ENCODE measurements at places on chromosomes 3 and 15.

- DNase-seq: no peak
Observed at GRCh38 chr3:10693457-10693856, 122.6 kb upstream of the SLC6A11 start.

GRCh38 chr15:24955531-24955921, 739 bp downstream of the SNRPN start:
- DNase-seq: no peak

GRCh38 chr3:185677146-185677829, 91.2 kb downstream of the SENP2 start:
- DNase-seq: no peak

DNA sequence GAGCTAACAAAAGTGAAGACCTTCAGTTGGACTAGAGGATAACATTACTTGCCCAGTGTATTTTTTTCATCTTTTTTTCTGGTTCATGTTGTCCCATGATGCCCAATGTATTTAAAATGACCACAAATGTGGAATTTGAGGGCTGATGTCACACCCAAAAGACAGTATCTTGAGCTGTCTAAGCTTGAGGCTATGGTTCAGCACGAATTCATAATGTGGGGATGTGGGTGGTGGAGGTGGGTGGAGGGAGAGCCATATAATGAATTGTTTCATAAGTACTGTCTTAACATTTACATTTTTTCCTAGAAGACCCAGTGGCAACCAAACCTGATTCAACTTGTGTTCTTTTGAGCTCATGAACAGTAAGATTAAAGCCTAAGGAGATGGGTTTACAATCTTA, 37.5 kb downstream of the CHAC1 start:
- no peak for DNase-seq

DNA sequence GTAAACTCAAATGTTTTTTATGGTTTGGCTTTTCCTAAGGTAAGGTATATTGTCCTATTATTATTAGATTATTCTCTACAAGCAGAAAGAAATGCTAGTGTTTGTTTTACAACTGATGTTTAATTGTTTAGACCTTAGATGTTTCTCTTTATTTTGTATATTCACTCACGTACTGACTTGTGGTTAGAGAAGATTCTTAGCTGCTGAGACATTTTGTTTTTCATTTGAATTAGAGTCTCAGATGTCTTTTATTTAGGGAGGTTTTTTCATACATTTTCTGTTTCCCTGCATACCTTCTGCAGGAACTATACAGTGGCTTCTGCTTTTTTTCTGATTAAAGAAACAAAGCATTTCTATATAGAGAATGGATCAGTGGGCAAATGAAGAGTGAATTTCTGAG, 110.9 kb downstream of the MYRIP start:
- no peak for DNase-seq

GRCh38 chr15:95718441-95718840, 612.1 kb upstream of the NR2F2 start:
- DNase-seq: no peak

DNA sequence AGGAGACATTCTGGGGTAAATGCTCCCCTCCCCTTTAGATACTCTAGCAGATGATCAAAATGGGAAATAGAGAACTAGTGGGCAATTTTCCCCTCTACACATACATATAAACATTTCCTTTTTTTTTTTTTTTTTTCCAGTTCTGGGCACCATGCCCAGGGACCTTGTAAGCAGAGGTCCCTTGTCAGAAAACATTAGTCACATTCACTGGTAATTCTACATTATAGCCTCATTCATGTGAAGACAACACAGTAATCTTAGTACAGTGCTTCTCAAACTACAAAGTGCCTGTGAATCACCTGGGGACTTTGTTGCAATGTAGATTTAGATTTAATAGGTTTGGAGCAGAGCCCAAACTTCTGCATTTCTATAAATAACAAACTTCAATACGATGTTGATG, 60.1 kb upstream of the ACTC1 start:
- no peak for DNase-seq

GRCh38 chr3:160941885-160942494, 163.2 kb downstream of the B3GALNT1 start:
- no peak for DNase-seq

GRCh38 chr3:162764808-162765071, 1268.1 kb downstream of the OTOL1 start:
- DNase-seq: no peak

DNA sequence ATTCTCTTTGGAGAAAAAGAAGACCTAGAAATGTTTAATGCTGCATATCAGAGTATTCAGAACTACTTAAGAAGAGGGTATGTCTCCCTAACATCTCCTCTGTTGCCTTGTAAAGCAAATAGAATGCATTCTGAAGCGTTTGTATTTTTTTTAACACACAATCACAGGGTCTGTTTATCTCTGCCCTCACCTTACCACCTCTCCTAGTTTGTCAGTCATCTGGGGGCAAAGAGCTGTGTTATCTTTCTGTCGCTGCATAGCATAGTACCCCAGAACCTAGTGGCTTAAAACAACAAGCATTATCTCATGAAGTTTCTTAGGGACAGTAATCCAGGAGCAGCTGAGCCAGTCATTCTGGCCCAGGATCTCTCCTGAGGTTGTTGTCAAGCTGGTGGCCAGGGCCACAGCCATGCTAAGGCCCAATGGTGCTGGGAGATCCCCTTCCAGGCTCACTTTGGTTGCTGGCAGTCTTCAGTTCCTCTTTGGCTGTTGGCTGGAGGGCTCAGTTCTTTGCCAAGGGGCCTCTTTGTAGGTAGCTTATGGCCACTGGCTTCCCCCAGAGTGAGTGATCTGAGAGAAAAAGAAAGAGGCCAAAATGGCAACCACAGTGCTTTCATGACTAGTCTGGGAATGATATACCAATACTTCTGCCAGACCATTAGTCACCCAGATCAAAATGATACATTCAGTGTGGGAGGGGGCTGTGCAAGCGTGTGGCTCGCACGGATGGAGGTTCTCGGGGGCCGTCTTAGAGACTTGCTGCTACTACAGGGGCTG, 17.8 kb downstream of the EDEM1 start:
- no peak for DNase-seq

DNA sequence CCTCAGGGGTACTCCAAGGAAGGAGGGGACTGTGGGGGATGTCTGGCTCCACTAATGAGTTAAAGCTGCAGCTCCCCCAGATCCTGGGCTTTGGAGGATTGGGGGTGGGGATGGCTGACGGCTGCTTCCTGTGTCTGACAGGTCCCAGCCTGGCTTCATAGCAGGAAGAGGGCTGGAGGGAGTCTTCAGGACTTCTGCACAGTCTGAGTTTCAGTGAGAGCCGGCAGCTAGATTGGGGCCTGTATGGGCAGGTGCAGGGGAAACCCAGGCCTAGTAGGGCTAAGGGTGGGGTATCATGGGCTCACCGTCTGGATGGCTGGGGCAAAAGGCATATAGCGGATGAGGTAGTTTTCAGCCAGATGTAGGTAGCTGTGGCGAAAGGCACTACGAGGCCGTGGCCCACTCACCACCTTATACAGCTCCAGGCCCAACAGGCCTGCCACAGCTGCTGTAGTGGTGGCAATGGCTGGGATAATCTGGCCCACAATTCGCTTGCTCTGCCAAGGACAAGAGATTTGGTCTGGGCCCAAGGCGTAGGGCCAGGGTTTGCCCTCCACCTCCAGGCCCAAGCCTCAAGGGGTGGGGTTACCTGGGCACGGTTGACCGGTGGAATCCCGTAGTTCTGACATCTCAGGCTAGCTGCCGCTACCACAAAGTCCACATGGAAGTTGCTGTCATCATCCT, 4.5 kb downstream of the INKA1 start:
- peak; percentile 87 for DNase-seq

DNA sequence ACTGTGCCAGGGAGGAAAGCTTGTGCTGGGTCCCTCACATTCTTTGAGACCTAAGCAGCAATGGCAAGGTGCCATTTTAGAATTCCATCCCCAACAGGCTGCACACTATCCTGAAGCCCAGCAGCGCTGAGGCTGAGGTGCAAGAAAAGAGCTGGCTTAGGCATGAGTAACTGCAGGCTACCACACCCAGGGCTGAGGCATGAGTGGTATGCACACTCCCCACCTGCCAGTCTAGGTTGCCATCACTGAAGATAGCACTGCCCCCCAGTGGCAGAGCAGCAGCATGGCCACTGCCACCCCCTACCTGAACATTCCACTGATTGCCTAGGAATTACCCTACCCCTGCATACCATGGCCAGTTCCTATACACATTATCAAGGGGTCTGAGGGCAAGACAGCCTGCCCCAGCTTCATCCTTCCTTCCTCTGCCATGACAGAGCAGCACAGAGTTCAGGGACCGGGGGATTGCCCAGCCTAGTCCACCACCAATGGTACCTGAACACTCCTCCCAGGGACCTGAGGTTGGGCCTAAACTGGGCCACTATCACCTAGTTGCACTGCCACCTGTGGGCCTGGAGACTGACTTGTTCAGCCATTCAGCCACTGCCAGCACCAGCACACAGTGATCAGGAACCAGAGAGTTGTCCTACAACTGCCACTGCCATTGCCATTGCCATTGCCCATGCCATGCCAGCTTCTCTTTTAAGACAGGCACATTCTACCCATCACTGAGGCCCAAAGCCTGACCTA, 129.8 kb downstream of the SATB1 start:
- DNase-seq: no peak
